ENCODE measurements at places on chromosomes 2 and 18. TPM values are rescaled to one million over a fixed set of nuclear protein-coding genes. Genes with fewer than 3 reads are reported as not detected.
A peak's percentile ranks its signal among the peaks of the same experiment; 100 is the strongest.

- DNase-seq: no peak
These were observed 393.5 kb downstream of the ARHGAP15 start for GRCh38 chr2:143522699-143523098.

DNA sequence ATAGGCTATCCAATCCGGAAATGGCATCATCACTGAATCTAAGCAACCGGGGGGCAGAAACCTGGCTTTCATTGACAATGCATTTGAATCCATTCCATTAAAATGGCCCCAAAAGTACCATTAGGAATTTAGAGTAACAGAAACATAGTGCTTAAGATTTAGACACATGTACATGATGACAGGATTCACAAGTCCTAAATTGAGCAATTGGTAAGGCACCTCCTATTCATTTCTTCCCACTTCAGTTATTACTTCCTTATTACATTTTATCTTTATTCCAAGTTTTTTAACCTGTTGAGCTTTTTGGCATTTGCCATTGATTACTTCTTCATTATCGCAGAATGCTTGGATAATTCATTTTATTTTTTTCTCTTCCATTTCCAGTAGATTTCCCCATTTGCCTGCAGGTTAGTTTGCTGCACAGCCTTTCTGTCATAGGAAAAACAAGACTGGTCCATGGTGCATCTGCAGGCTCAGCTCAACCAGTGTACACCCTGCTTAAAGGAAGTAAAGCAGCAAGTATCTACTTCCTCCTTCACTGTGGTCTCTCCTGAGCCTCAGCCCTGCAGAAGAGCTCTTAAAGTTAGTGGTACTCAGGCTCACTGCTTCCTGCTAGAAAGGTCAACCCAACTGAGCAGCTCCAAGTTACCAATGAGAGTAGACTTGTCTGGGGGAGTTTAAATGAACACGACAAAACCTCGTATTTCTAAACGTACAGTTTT is 89.2 kb downstream of the DOCK10 start:
- DNase-seq: no peak

DNA sequence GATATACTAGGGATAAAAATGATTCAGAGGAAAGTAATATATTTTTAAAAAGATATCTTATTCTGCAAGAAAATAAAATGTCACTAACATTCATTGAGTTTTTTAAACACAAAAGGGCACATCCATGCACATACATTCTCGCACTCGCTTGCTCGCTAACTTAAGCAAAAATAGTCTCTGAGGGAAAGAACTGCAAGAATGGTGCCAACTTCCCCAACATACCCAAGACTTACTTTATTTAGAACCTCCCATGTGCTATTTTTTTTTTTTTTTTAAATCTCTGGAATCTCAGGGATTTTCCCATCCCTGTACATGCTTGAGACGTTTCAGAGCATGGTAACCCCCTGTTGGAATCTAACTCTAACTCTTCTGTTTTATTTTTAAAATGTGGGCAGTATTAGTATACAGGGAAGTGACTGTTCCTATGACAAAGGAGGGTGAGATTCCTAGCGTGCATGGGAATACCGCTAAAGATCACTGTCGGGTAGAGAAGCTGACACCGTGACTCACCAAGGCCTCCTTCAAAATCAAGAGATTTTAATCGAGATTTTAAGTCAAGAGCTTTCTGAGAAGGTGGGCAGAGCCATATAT is 187.9 kb upstream of the ZEB2 start:
- peak; percentile 92 for DNase-seq

DNA sequence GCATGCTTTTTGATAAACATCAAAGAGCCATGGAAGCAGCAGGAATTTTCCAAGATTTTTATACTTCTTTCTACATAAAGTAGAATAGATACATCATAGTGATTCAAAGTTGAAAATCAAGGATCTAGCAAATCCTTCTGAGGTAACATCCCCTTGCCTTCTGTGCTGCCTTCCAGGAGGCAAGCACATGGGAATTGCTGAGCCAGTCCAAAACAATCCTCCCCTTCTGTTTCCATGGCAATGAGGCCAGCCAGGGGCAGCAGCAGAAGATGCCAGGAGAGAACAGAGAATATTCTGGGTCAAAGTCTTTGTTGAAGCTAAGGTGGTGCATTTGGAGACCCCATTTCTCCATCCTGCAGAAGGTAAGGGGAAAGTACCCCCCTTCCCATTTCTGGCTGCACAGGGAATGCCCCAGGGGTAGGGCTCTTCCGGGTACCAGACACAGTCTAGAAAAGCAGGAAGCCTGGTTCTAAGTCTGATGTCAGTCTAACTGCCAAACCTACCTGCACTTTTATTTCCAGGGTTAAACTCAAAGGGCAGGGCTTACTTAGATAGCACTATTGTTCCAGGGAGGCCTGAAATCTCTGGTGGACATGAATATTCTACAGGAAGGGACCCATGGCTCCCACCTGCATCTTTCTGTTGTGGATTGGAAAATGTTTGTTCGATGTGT is 22.1 kb downstream of the CENPA start:
- DNase-seq: peak; percentile 51

GRCh38 chr2:192004188-192004963 is 157.5 kb upstream of the CAVIN2 start:
- DNase-seq: no peak

DNA sequence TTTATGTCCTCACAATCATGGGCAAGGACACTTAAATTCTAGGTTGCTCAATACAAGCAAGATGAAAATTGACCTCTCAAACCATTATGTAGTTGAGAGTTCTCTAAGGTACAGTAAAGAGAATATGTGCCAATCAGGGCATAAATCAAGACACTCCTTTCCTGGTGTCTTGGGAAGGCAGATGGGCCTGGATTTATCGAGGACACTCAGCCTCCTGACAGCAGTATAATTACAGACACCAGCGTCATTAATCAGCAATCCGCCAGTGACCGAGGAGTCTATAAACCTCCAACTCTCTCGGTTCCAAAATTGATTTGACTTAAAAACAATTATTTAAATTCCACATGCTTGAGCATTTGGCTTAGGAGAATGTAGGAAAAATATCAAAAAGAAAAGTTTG is 75.7 kb upstream of the DAPL1 start:
- no peak for DNase-seq

GRCh38 chr18:76493213-76494161 is 1.6 kb downstream of the ZNF516 start:
- peak; percentile 38 for DNase-seq

- no peak for DNase-seq
These were observed 7.4 kb downstream of the TUBB6 start for GRCh38 chr18:12315490-12315889.

DNA sequence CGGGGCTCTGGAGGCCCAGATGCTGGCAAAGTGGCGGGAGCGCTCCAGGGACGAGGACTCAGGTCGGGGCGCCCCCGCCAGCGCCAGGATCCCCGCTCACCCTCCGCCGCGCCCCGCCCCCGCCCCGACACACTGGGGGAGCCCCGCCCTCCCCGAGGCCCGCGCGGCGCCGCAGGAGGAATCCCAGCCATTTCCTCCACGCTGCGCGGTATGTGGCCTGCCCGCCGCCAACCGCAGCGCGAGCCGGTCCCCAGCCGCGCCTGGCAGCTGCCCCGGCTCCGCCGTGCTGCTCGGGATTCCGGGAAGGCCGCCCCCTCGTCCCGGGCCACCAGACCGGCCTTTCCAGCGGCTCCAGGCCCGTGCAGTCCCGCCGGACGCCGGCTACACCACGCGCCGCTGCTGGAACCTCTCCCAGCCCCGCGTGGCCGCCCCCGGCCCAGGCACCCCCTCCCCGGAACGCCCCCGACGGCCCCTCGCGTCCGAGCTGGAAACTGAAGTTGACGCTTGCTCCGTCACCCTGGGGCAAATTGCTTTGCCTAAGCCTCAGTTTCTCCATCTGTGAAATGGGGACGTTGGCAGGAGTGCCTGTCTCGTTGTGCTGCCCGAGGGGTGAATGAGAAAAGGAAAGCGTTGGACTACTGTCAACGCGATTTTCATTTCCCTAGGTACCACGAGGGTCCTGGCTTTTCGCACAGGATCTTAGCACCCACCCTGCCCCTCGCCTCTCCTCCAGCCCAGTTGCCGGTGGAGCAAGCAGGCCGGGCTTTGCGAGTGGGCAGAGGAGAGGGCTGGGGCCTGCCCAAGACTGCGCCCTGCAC is 53.6 kb downstream of the PKDCC start:
- peak; percentile 62 for DNase-seq

DNA sequence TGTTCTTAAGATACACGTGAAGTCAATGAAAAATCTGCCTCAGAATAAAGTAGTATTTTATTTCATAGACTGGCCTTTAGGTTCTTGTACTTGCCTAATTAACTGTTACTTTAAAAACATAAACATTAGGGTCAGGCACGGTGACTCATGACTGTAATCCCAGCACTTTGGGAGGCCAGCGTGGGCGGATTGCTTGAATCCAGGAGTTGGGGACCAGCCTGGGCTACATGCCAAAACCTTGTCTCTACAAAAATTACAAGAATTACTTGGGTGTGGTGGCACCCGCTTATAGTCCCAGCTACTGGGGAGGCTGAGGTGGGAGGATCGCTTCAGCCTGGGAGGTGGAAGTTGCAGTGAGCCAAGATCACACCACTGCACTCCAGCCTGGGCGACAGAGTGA is 16.0 kb upstream of the SNORC start:
- peak; percentile 93 for DNase-seq

DNA sequence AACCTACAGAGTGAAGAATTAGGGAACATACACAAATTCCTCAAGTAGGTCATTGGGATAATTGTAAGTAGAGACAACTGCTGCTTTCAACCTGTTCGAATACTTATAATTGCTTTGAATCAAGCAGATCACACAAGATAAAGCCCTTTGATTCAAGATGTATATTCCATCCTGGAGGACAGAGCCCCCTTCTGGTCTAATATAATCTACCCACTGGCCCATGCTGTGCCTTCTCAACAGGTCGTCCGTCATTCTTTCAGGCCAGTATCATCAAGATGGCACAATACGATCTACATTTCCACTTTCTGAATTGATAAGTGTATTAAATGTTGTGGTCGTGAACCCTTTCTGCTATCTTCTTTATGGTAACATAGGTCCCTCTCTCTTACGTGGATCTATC is 387.0 kb upstream of the CDH19 start:
- no peak for DNase-seq

DNA sequence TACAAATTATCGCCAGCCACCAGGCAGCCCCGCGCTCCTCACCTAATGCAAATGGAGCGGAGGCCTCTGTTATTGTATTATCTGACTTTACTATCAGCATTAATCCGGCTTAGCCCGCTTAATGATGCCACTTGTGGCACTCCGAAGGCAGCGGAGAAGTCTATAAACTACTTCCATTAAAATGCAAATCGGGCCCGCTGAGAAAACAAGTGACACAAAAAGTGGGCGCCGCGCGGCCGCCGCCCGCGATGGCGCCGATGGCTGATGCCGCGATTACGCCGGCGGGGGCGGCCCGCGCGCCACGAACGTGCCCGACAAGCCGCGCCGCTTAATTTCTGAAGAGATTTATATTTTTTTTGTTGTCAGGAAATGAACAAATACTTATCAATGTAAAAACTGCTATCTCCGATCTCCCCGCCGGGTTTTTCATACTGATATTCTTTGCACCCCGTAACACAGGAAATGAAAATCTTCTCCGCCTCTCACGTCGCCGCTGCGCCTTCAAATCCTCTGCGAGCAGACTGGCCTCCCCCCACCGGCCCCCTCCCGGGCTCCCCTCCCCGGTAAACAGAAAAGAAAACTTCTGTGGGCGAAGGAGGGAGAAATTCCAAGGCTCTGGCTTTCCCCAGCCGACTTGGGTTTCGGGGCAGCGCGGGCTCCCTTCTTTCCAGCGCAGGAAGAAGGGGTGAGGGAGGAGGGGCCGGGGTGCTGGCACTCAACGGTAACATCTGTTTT is 221.8 kb downstream of the INSIG2 start:
- peak; percentile 23 for DNase-seq

DNA sequence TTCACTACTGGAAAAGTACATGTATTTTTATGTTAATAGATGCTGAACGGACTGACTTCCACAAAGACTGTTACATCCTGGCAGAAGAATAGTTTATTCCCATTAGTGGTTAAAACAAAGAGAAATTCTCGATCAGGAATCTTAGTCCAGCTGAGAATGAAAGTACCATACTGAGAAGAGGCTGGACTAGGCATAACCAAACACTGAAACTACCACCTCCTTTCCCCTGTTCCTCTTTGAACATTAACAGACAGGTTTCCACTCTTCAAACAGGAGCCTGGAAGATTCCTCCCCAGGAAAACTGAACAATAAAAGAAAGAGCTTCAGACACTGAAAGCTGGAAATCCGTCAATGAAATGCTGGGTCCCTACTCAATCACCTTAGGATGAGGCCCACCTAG is 25.8 kb downstream of the LDAH start:
- no peak for DNase-seq

GRCh38 chr2:100741880-100742276 is 78.1 kb upstream of the NPAS2 start:
- peak; percentile 42 for DNase-seq

Gene GATA6
- 4.6 TPM for total RNA-seq

Gene FSHR
- not detected for total RNA-seq

Gene NT5DC4
- not detected for total RNA-seq

Gene NMUR1
- not detected for total RNA-seq

Gene SPAST
- 11.4 TPM for total RNA-seq

Gene ST6GAL2
- total RNA-seq: not detected

Gene ASAP2
- total RNA-seq: 17.2 TPM

Gene PKP4
- total RNA-seq: 9.1 TPM
